ENCODE measurements at places on chromosomes 11 and 22. TPM values are rescaled to one million over a fixed set of nuclear protein-coding genes. Genes with fewer than 3 reads are reported as not detected.

The LDHAL6A gene
- not detected for total RNA-seq

The OR10A2 gene
- total RNA-seq: not detected

The APOL3 gene
- total RNA-seq: 2.3 TPM

The IGLL1 gene
- not detected for total RNA-seq

The TBX1 gene
- total RNA-seq: not detected

The RDX gene
- 40.8 TPM for total RNA-seq

The CALCA gene
- total RNA-seq: not detected

The RFPL2 gene
- total RNA-seq: 2.8 TPM

The HOATZ gene
- not detected for total RNA-seq

The PRMT3 gene
- 15.5 TPM for total RNA-seq

The SMIM35 gene
- total RNA-seq: not detected

The INS gene
- not detected for total RNA-seq

The MFRP gene
- not detected for total RNA-seq

The CECR2 gene
- total RNA-seq: 0.06 TPM

The INPP5J gene
- 0.91 TPM for total RNA-seq

The DCUN1D5 gene
- total RNA-seq: 89.2 TPM

The MS4A7 gene
- not detected for total RNA-seq

The MRGPRX2 gene
- total RNA-seq: not detected

The OR10G4 gene
- not detected for total RNA-seq

The KRTAP5-9 gene
- not detected for total RNA-seq

The MOV10L1 gene
- total RNA-seq: not detected

The TP53AIP1 gene
- not detected for total RNA-seq

The SOX6 gene
- 2.1 TPM for total RNA-seq

The MOGAT2 gene
- total RNA-seq: not detected

The SHANK2 gene
- 5.8 TPM for total RNA-seq

The USP47 gene
- 6.0 TPM for total RNA-seq

The SLC22A6 gene
- total RNA-seq: not detected

The F2 gene
- 0.71 TPM for total RNA-seq

The APOL6 gene
- 21.5 TPM for total RNA-seq

The SCO2 gene
- not detected for total RNA-seq

The NAV2 gene
- total RNA-seq: 6.9 TPM

The TRIM48 gene
- total RNA-seq: not detected

The RTN4R gene
- total RNA-seq: 13.1 TPM

The ANGPTL5 gene
- not detected for total RNA-seq

The MS4A6A gene
- not detected for total RNA-seq

The TMEM191C gene
- not detected for total RNA-seq

The MS4A3 gene
- not detected for total RNA-seq

The TRIM21 gene
- total RNA-seq: 26.9 TPM
